ENCODE measurements at places on chromosomes 5 and 9. TPM values are rescaled to one million over a fixed set of nuclear protein-coding genes. Genes with fewer than 3 reads are reported as not detected.

Gene IRX2
- not detected for polyA plus RNA-seq

Gene RHOBTB3
- 1.4 TPM for polyA plus RNA-seq

Gene IGFBPL1
- polyA plus RNA-seq, result not detected

Gene ARSI
- polyA plus RNA-seq, result not detected

Gene ZDHHC11B
- polyA plus RNA-seq, result not detected

Gene KIF27
- 2.1 TPM for polyA plus RNA-seq

Gene SLC34A3
- polyA plus RNA-seq, result not detected

Gene ORM2
- polyA plus RNA-seq, result not detected

Gene LCN12
- not detected for polyA plus RNA-seq

Gene CSF2
- not detected for polyA plus RNA-seq

Gene IL13
- not detected for polyA plus RNA-seq

Gene FAM114A2
- 14.0 TPM for polyA plus RNA-seq

Gene RPL12
- 2,163 TPM for polyA plus RNA-seq

DNA sequence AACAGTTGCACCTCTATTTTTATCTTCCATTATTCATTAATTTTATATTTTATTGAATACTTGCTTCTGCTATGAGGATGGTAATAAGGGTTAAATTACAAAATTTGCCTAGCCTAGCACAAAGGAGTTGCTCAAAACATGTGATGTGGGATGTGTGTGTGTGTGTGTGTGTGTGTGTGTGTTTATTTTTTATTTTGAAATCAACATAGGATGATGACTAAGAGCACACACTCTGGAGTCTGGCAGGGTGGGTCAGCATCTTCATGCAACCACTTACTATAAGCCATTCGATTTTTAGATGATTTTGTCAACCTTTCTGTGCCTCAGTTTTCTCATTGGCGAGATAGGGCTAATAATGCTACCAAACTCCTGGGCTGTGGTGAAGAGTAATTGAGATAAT, 57.7 kb upstream of the MAMDC2 start:
- DNase-seq, result no peak

DNA sequence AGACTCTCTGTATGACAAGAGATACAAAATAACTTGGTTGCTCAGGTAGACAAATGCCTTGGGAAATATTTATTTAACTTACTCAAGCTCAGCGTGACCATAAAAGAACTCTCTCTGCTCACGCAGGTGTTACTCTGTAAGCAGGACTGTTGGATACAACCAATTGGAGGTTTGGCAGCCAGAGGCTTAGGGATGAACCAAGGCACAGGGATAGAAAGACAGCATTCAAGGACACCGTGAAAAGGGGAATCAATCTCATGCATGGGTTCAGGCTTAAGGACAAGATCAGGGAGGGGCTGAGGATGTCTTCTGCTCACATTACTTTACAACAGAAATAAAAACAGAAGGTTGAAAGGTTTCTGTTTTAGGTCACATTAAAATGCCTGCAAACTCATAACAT, 389.0 kb upstream of the BRINP1 start:
- DNase-seq, result no peak

GRCh38 chr5:120327180-120327579, 136.9 kb upstream of the PRR16 start:
- no peak for DNase-seq

GRCh38 chr5:97098922-97099321, 43.5 kb downstream of the LIX1 start:
- no peak for DNase-seq

DNA sequence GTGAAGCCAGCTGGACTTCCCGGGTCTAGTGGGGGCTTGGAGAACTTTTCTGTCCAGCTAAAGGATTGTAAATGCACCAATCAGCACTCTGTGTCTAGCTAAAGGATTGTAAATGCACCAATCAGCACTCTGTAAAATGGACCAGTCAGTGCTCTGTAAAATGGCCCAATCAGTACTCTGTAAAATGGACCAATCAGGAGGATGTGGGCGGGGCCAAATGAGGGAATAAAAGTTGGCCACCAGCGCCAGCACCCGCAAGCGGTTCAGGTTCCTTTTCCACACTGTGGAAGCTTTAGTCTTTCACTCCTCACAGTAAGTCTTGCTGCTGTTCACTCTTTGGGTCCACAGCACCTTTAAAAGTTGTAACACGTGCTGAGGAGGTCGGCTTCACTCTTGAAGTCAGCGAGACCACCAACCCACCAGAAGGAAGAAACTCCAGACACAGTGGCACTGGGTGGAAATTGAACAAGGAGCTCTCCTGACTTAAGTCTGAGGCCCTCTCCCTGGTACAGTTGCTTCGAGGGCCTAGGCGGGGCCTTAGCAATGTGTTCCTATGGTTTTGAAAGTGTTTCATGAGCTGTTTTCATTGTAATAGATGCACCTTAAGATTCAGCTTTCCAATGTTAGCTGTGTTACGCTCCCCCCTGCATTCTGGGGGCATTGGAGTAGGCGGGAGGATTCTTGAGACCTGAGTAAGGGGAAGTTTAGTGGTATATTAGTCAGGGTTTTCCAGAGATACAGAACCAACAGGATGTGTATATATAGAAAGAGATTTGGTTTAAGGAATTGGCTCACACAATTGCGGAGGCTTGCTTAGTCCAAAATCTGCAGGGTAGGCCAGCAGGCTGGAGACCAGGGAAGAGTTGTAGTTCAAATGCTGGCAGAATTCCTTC, 21.5 kb upstream of the MYO10 start:
- DNase-seq, result no peak

DNA sequence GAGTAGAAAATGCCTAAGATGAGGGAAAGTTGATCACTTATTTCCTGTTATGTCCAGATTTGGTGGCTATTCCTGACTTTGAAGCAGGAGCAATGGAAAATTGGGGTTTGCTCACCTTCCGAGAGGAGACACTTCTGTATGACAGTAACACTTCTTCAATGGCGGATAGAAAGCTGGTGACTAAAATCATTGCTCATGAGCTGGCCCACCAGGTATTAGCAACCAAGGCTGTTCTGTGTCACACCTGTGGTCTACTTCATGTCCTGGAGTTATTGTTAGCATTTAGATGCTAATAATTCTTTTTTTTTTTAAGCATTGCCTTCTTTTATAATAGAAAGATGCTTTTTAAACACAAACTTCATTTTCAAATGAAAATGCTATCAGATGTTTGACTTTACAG, 57.9 kb downstream of the LNPEP start:
- no peak for DNase-seq

- no peak for DNase-seq
Measured at GRCh38 chr5:81650987-81651386, 99.9 kb downstream of the SSBP2 start.

- DNase-seq, result no peak
Measured at GRCh38 chr5:80569961-80570786, at the start of gene ANKRD34B. ANKRD34B (minus strand) TSS chr5:80570280; CDS start chr5:80560019, 10,261 bp downstream.

DNA sequence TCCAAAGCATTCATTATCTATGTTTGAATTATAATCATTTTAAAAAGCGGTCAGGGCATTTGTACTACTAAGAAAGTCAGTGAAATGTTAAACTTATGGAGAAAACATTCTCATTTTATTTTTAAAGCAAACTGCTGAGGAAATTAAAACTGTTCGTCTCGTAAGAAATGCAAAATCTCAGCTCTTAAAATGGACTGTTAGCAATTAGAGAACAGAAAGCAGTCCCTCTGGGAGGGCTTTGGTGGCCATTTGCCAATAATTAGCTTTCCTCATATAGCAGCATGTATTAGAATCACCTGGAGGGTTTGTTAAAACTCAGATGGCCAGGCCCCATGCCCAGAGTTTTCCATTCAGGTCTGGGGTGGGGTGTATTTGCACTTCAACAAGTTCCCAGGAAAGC, 120.7 kb upstream of the RASEF start:
- no peak for DNase-seq

DNA sequence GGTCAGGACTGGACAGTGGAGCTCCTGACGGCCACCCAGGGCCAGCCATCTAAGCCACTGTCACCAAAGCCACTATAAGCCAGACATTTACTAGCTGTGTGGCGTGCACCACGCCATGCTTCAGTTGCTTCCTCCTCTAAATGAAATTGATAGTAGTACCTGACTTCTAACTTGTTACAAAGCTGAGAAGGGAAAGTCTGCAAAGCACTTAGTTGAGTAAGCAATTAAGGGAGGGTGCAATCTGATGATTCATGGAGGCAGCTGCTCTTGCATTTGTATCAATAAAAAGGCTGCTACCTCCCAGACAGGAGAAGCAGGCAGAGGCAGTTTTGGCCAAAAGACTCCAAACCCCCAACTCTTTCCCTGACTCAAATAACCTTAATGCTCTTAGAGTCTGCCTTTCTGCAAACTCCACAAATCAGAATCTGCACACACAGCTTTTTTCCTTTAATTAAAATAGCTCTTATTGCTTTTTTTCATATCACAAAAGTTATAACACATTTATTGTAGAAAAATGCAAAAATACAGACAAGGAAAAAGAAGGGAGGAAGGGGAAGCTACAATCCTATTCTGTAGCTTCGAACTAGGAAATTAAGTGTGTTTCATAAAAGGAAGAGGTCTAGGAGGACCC, 19.3 kb upstream of the RAPGEF1 start:
- no peak for DNase-seq

DNA sequence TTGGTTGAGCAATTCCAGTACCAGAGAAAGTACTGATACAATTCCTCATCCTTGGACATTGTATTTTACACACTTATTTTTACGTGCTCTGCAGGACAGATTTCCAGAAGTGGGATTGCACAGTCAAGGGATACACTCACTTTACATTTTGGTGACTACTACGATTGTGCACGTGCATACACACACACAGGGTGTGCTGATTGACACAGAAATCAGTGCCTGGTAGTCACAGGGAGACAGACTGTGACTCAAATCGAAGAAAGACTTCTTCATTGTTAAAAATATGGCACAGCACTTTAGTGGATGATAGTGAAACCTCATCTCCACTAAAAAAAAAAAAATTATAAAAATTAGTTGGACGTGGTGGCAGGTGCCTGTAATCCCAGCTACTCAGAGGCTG, 1.5 kb downstream of the GARIN3 start:
- DNase-seq, result no peak

- no peak for DNase-seq
Measured at GRCh38 chr5:69149676-69150010, 17.3 kb upstream of the CCNB1 start.

DNA sequence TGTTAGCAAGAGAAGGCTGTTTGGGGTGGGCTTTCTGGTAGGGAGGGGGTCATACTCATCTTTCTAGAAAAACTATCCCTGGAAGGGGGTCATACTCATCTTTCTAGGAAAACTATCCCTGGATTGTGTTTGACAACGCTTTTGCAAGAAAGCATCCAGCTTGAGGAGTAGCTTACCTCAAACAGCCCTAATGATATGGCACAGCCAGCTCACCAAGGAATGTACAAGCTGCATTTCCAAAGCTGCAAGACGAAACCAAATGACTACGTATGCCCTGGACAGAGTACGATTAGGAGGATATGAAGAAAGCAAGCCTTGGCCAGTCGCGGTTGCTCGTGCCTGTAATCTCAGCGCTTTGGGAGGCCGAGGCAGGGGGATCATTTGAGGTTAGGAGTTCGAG, 63.4 kb downstream of the KLF4 start:
- no peak for DNase-seq

DNA sequence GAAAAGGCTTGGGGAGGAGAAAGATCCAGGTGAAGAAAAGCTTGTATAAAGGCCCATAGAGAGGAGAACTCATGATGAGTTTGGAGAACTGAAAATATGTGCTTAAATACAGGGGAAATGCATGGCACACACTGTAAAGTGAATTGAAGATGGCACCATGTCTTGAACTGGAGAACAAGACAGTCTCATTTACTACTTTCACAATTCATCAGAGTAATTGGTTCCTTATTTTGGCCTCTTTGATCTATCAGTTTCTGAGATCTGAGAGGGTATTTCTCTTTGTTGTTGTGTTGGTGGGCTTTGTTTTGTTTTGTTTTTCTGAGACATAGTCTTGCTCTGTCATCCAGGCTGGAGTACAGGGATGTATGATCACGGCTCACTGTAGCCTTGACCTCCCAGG, 98.2 kb downstream of the CEMIP2 start:
- no peak for DNase-seq

- no peak for DNase-seq
Measured at GRCh38 chr5:147360816-147361215, 126.0 kb downstream of the STK32A start.

DNA sequence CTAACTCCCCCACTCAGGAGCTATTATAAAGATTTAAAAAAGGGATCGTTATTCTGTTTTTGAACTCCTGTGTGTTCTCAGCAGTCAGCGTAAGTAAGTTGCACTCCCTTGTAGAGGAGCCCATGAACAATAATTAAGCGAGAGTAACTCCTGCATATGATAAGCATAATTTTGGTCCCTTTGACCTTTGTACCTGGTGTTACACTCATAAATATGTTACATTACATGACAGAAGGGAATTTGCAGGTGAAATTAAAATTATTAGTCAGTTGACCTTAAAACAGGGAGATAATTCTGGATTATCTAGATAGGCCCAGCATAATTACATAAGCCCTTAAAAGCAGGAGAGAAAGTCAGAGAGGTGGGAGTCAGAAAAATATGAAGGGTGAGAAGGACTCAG, 197.3 kb downstream of the KCTD16 start:
- DNase-seq, result no peak

- no peak for DNase-seq
Measured at GRCh38 chr5:129171194-129171944, 76.8 kb downstream of the ISOC1 start.

GRCh38 chr5:64301566-64301965, 135.9 kb downstream of the RNF180 start:
- no peak for DNase-seq

GRCh38 chr5:94746731-94747124, 128.3 kb downstream of the SLF1 start:
- no peak for DNase-seq

GRCh38 chr5:111415053-111415452, 97.3 kb downstream of the STARD4 start:
- DNase-seq, result no peak

DNA sequence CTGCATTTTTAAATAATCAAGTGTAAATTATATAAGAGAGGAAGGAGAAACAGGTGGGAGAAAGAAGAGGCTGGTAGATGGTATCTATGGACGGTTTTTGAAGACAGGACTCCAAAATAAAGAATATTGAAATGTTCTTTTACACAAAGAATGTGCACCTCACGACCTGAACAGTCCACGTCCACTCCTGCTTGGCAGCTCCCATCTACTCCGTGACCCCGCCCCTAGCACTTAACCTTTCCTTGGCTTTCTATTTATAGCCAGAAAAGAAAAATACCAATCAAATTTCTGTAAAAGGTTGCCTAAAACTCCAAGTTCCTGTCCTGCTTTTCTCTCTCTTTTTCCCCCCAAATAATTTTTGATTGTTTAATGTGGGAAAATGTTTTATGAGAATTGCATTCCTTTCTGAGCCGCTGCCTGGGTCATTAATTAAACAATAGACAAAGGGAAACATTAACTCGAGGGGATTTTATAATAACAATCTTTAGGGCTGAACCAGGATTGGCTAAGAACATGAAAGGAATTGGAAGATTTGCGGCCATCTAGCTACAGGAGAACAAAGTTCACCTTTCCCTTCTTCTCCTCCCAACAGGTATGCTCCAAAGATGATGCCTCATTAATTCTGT, 173.6 kb upstream of the MAP3K1 start:
- DNase-seq, result no peak

DNA sequence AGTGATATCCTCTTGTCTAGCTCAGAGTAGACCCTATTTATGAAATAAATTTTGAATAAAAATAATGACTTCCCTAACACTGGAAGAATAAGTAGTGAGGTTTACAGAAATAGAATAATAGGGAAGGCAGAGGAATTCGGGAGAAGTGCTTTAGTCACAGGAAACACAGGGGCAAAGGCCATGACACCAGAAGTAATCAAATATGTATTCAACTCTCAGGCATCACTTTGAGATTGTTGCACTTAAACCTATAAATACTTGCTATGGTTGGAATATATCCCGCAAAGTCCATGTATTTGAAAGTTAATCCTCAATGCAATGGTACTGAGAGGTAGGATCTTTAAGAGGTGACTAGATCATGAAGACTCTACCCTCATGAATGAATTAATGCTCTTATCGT, 166.8 kb downstream of the YIPF5 start:
- no peak for DNase-seq
